Activated naive CD4-positive, alpha-beta T cell treated with anti-CD3 and anti-CD28 coated beads, Interleukin-2, amount 10 ng/mL, durations not matched to agents 7 days and 5 days (primary cell): ENCODE measurements at places on chromosomes 16 and 17.

GRCh38 chr17:69854225-69854780 is 220.7 kb upstream of the KCNJ16 start:
- no peak for DNase-seq

GRCh38 chr17:7878234-7878633 is 10.4 kb upstream of the CHD3 start:
- DNase-seq = no peak

DNA sequence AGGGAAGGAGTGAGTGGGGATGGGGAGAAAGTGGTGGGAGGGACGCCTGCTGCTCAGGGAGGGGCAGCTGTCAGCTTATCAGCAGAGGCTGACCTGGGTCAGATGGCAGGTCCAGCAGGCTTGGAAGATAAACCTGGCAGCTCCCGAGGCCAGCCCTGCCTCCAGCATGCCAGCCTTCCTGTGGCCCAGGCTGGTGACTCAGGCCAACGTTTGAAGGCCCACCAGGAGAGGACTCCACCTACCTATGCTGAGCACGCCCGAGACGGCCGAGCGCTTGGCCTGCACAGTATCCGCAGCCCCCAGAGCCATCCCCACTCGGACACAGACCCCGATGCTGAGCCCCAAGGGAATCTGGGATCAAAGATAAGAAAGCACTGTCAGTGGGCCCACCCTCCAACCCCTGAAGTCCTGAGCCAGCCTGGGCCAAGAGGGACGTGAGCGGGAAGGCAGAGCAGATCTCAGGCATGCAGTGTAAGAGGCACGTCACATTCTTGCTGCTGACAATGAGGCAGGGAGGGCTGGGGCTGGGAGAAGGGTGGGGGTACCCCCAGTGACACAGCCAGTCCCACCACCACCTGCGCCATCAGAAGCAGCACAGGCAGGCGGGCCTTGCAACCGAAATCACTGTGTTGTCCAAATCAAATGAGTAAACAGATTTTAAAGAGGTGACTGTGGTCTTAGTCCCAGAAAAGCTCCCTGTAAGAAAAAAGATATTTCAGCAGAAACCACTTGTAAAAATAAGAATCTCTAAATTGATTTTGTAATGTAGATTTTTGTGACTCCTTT is 12.4 kb downstream of the SLC47A2 start:
- DNase-seq = no peak

- peak; percentile 79 for DNase-seq
Observed at GRCh38 chr16:72787514-72788268, 260.2 kb downstream of the ZFHX3 start.

- no peak for DNase-seq
Observed at GRCh38 chr16:71927787-71928186, 32.5 kb downstream of the IST1 start.

DNA sequence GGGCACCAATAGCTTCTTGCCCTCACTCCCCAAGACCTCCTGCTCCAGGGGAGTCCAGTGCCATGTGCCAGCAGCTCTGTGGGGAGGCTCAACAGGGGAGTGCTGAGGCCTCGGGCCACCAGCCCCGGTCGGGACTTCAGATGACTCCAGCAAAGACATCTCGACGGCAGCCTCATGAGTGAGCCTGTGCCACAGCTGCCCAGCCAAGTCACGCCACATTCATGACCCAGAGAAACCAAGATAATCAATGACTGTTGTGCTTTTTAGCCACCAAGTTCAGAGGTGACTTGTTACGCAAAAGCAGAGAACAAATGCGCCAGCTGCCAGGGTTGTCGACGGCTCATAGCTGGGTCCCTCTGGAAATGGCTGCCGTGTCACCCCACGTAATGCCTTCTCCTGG is 157.5 kb downstream of the BANP start:
- no peak for DNase-seq

GRCh38 chr17:41521574-41522261 is 3.0 kb upstream of the KRT15 start:
- DNase-seq = no peak

DNA sequence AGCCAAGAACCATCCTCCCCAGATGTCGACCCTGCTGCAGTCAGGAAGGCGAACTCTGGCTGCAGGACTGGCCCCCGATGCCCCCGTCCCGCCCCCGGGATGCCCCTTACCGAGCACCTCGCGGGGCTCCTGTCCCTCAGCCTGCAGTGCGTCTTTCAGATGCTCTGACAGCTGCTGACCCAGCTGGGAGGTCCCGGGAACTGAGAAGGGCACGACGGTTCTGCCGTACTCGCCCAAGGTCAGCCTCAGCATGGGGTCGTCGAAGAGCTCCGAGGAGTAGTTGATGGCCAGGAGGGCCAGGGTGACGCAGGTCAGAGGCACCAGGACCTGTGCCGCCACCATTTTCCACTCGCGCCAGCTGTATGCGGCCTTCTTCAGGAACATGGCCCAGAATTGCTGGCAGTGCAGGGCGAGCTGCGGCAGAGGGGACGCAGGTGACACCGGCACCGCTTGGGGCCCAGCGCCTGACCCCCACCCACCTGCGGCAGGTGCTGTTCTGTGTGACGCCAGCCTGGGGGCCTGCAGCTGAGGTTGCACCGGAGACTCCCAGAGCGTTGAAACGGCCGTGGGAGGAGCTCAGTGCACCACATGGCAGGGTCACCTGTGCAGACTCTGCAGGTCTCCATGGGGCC is 20.1 kb upstream of the RNPS1 start:
- no peak for DNase-seq

- no peak for DNase-seq
Observed at GRCh38 chr17:30341703-30342249, 7.9 kb upstream of the TMIGD1 start.

DNA sequence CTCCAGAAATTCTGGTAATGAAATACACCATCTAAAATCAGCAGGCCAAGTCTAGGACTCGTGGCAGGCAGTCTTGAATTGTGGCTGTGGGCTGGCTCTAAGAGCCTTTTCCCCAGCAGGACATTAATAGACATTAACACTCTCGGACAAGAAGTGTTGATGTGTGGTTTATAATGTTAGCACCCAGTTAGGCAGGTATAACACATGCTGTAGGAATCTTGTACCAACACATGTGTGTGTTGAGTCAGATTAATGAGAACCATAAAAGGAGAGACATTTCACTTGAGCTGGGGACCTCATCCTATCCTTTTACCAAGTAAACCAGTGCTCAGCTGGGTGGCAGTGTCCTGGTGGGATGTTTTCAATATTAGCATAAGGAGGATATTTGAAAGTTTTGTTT is 264.5 kb downstream of the FTO start:
- no peak for DNase-seq

DNA sequence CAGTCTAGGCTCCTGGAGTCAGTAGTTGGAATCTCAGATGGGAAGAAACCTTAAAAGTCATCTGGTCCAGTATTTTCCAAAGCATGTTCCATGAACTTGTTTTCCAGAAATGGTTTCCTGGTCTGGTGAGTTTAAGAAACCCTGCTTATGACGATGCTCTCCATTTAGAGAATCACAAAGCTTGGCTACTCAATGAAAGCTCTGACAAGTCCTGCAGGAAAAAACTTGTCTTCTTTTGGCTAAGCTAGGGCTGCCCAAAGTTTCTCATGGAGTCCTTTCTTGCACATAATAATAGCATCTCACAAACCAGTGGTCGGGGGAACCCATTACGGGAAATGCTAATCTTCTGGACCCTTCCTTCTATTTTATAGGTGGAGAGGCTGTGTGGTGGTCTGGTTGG is 5.5 kb upstream of the NKD1 start:
- DNase-seq = no peak

GRCh38 chr17:74334393-74335039 is 8.5 kb downstream of the KIF19 start:
- no peak for DNase-seq

DNA sequence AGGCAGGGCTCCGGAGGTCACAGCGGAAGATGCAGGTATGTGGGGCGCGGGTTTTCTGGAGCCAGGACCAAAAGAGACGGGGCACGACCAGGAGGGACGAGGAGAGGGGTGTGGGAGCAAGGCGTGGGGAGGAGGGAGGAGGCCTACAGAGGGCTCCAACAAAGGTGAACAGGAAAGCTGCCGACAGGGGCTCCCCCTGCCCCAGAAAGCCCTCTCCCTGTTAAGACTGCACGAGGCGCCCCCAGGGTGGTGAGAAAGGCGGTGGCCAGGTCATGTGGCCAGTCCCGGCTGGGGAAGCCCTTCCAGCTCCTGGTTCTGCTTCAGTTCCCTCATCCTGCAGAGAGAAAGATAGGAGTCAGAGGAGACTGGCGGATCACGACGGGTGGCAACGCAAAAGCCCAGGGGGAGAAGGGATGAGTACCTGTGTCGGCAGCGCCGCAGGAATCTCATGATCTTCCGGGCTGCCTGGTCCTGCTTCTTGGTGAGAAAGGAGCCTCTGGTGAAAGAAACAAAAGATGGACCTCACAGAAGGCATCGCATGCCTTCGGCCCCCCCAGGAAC is 949 bp upstream of the SPAG7 start:
- DNase-seq = no peak

DNA sequence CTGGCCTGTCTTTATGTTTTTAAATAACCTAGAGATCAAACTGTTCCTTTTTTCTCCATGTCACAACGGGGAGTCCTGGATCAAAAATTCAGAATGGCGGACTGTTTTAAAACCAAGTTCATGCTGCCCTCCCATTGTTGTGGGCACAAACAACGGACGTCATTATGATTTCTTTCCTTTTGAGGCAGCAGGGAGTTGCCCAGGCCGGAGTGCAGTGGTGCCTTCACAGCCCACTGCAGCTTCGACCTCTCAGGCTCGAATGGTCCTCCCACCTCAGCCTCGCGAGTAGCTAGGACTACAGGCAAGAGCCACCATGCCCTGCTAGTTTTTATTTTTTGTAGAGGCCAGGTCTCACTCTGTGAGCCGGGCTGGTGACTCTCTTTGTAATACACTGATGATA is 26.5 kb downstream of the NDE1 start:
- no peak for DNase-seq

- DNase-seq = no peak
Observed at GRCh38 chr16:24986512-24987303, 28.5 kb downstream of the ARHGAP17 start.

DNA sequence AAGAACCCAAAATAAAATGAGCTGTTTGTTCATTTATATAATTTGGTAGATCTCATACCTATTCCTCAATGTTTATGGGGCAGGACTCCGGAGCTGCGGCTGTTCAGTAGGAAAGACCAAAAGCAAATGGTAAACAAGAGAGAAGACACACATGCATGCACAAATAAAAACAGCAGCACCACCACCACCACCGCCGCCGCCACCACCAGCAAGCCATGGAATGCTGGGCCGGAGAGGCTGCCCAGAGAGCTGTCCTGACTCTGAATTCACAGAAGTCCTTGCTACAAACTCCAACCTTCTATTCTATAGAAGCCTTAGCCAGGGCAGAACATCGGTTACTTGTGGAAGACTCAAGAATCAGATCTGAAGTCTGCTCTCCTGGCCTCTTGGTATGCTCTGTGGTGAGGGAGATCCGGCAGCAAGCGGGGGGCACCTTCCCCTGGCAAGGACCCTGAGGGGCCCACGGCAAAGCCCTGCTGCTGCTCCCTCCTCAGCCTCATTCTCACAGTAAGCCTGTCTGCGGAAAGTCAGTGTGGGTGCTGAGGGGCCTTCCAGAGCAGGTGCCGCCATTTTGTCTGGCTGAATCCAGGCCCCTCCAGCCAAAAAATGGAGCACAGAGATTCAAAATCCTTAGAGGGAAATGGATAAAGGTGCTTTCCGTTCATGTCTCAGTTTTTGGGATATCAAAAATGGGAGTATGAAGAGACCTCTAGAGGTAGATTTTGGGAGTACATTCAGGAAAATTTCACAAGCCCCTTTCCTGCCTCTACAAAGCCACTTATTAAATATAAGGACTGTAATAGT is 6.4 kb upstream of the FOXJ1 start:
- DNase-seq = no peak

- no peak for DNase-seq
Observed at GRCh38 chr17:80861418-80861815, 130.2 kb upstream of the CHMP6 start.

GRCh38 chr16:58377932-58378331 is 14.3 kb upstream of the GINS3 start:
- DNase-seq = no peak

GRCh38 chr16:77404775-77405174 is 30.1 kb downstream of the ADAMTS18 start:
- no peak for DNase-seq

DNA sequence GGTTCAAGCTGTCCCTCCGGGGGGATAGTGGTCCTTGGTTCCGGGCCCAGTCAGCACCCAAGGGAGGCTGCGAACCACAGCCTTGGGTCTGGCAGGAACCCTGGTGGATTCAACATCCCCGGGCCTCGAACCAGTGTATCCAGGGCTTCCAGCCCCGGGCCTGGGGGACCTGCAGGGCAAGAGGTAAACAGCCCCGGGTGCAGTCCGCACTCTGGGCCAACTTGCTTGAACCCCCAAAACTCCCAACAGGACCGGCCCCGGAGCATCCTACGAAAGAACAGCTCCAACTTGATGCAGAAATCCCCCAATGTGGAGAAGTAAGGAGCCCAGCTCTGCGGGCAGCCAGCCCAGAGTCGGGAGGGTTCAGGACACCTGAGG is 1.5 kb upstream of the NEURL4 start:
- DNase-seq = no peak

GRCh38 chr17:39688945-39689344 is 1.1 kb upstream of the PGAP3 start:
- DNase-seq = no peak

- no peak for DNase-seq
Observed at GRCh38 chr16:79648826-79649225, 48.3 kb upstream of the MAF start.

DNA sequence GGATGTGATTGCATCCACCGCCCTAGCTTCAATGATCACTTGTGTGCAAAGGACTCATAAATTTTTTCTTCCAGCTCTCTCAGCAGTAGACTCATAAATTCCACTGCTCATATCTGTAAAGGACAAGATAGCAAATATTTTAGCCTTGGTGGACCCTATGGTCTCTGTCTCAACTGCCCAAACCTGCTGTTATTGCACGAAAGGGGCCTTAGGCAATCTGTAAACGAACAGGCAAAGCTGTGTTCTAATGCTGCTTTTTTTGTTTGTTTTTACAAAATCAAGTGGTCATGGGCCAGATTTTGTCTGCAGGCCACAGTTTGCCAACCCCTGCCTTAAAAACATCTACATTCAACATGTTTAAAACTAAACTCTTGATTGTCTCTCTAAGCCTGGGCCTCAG is 34.1 kb downstream of the FAM20A start:
- DNase-seq = no peak

DNA sequence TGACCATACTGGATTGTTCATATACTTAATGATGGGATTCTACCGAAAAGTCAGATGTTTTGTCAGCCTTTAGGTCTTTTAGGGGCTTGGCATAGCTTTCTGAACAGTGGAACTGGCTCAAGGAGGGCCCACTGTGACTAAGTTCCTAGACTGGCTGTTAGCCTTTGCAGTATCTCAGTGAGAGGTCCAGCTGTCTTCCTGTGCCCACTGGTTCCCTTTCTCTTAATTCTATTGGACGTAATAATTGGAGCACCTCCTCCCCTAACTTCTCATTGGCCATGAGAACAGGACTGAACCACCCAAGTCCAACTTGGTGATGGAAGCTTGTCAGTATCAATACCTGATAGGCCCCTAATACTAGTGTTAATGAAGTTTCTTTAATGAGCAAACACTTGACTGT is 13.5 kb downstream of the KPNA2 start:
- DNase-seq = no peak
